ENCODE measurements at places on chromosomes 1 and 21. TPM values are rescaled to one million over a fixed set of nuclear protein-coding genes. Genes with fewer than 3 reads are reported as not detected.

Gene SEC22B
- total RNA-seq, result 17.9 TPM

Gene MIXL1
- under 0.01 TPM for total RNA-seq

Gene EVA1C
- 13.5 TPM for total RNA-seq

- no peak for DNase-seq
These were observed 21.1 kb upstream of the RGS4 start for GRCh38 chr1:163047951-163048659.

- no peak for DNase-seq
These were observed 9.6 kb downstream of the STUM start for GRCh38 chr1:226558036-226558650.

DNA sequence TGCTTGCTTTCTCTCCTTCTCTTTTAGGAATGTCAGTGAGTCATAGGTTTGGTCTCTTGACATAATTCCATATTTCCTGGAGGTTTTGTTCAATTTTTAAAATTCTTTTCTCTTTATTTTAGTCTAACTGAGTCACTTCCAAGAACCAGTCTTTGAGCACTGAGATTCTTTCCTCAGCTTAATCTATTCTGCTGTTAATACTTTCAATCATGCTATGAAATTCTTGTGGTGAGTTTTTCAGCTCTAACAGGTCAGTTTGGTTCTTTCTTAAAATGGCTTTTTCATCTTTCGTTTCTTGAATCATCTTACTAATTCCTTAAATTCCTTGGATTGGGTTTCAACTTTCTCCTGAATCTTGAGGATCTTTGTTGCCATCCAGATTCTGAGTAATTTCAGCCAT is 321.0 kb downstream of the PTBP2 start:
- peak; percentile 5 for DNase-seq

Gene CA6
- not detected for total RNA-seq

DNA sequence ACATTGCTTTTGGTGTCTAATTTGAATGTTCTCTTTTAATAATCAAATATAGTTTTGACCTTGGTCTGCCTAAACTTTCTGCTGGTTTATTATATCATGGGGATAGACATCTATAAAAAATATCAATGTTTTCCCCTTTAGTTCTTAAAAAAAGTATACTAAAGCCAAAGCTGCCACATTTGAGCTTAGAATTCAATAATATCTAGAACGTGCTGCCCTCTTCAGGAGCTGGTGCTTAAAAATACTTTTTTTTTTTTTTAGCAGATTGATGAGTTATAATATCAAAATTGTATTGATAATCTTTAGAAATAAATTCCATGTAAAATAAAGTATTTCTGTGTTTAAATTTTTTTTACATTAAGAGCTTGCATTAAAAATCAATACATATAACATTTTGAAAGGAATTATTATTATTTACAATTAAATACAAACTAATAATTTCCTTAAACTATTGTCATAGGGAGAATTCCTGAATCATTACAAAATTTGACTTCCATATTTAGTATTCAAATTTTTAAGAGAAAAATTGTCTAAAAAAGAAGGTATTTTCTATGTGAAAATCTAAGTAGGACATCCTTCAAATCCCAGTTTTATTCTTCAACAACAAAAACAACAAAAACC is 40.1 kb upstream of the ADGRL2 start:
- peak; percentile 61 for DNase-seq

- DNase-seq, result no peak
These were observed 291.2 kb downstream of the PTPRC start for GRCh38 chr1:198929961-198930599.

DNA sequence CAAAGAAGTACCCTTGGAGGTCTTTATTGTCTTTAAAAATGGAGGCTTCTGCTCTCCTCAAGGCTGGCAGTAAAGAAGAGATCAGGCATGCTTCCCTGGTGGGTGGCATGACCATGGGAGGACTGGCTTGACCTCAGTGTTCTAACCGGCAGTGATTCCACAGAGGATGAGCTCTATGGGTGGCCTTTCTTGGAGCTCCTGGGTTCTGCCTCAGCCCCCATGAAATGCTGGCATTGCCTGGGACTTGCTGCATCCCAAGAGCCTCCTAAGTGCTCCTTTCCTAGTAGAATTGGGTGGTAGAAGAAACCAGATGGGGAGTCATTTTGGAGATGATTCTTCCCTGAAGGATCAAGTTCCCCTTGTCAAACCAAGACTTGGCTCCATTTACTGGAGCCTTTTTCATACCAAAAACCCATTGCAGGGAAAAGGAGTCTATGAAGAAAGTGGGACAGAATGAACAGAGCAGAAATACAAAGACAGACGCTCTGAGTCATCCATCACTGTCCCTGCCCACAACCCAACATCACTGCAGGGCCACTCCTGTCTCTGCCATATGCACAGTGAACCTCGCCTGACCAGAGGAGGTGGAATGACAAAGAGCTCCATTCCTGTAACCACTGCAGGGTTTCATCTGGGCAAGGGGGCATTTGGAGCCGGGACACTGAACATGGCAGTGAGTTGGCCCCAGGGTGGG is 42.4 kb downstream of the RIMS3 start:
- DNase-seq, result no peak

- no peak for DNase-seq
These were observed 7.4 kb upstream of the MEX3A start for GRCh38 chr1:156089704-156090103.

Gene OR2M3
- total RNA-seq, result not detected

DNA sequence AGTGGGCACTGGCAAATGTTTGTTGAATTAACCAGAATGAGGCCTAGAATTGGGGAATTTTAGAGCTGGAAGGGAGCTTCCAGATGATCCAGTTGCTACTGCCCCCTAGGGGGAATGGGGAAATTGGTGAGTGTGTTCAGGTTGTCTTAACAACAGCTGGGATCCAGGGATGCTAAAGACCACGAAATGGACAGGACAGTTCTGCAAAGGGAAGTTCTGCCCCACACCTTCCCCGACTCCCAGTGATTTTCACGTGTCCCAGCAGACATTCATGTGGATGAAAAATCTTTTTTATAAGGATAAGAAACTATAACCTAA is 33.9 kb downstream of the TRIM62 start:
- peak; percentile 11 for DNase-seq

GRCh38 chr1:203668401-203668800 is 41.8 kb downstream of the ATP2B4 start:
- DNase-seq, result no peak

DNA sequence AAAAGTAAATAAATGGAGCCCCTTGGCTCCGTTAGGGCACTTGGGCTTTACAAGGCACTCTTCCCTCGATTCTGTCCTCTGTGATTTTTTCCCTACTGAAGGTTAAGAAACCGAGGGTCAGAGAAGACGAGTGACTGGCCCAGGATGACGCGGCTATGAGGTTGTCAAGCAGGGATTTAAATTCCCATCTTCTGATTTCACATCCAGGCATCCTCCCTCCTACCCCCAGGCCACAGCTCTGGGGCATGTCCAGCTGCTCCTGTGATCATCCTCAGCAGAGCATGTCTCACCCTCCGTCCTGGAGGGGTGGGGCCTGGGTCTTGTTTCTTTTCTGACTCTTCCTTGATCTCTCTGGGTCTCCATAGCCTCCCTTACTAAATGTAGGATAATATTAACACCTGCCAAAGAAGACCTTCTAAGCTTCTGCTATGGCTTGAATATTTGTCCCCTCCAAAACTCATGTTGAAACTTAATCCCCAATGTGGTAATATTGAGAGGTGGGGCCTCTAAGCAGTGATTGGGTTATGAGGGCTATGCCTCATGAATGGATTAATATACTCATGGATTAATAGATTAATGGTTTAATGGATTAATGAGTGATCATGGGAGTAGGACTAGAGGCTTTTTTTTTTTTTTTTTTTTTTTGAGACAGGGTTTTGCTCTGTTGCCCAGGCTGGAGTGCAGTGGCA is 4.6 kb downstream of the CRYBG2 start:
- DNase-seq, result no peak

Gene VANGL2
- not detected for total RNA-seq

Gene KLHDC8A
- total RNA-seq, result not detected

Gene OPRD1
- not detected for total RNA-seq

Gene TEDDM1
- not detected for total RNA-seq

DNA sequence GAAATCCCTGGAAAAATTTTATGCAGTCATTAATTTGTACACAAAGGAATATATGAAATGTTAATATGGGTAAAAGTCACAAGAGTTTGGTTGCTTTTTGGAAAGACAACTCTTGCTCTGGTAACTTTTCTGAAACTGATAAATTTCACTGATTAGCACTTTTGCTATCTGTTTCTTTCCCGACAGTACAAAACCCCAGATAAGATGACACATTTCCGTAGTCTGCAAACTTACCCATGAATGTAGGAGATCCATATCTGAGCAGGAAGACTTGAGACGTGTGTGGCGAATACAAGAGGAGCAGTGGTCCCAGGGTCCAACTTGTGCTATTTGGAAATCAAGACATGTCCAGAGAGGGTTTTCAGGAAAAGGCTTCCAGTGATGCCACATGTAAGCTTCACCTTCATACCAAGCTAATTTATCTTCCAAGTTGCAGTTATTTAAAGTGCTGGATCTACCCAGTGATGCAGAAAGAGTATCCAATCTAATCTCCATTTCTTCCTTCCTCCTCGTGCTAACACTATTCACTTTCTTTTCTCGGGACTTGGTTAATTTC is 35.9 kb upstream of the SAMSN1 start:
- no peak for DNase-seq

DNA sequence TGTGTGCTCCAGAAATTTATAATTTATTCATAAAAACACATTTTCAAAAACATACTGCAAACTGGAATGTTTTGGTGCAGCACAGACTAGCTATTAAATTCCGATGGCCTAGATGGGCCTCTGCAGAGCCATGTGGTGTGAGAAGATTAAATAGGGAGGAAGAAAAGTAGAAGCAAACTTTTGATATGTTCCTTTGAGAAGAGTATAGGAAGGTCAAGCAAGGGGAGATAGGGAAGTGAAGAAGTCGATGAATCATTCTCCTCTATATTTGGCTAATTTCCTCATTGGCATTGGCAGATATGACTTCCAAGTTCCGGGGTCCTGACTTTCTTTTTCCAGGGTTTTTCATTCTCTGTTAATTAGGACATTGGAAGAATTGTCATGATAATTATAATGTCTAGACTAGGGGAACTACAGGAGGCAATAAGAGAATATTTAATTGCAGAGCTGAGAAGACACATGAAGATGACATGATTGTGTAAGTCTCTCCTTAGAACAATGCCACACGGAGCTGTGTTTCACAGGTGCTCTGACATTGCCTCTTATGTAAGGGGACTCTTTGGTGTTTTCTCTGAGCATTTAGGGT is 19.3 kb upstream of the ZNF326 start:
- DNase-seq, result no peak

GRCh38 chr1:94044290-94044790 is 76.6 kb downstream of the ABCA4 start:
- peak; percentile 62 for DNase-seq
